Globus pallidus (tissue), 1 donor: ENCODE measurements at places on chromosomes 3 and 15.

DNA sequence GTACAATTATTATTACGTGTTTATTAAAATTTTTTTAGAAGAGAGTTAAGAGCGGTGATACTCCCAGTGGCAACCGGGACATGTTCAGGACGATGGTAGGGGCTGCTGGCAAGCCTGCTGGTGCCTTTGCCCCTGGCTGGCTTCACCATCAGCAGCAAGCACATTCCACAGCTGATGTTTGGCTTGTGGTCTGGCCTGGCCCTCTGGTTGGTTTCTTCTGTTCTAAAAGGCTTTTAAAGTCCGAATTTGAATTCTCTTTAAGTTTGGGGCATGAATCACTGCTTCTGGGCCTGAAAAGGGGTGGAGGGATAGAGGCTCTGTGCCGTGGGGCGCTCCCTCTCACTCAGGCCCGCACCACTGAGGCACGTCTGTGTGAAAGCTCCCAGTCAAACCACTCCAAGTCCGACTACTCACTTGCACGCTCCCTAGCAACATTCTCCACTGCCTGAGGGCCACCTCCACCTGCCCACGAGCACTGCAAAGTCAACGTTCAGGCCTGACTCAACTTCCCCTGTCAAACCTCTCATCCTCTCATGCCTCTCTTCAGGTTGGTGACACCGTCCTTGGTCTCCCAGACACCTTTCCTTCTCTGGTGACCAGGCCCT is 10.1 kb downstream of the ITGA11 start:
- no peak for DNase-seq

GRCh38 chr3:36991147-36991546 is 1.8 kb downstream of the EPM2AIP1 start:
- no peak for DNase-seq

GRCh38 chr3:161489395-161489794 is 7.2 kb upstream of the OTOL1 start:
- peak; percentile 16 for DNase-seq

- DNase-seq = no peak
Measured at GRCh38 chr15:41794081-41794480, 19.8 kb downstream of the MAPKBP1 start.
